Daoy (cell line): ENCODE measurements at places on chromosomes 1 and 21.

DNA sequence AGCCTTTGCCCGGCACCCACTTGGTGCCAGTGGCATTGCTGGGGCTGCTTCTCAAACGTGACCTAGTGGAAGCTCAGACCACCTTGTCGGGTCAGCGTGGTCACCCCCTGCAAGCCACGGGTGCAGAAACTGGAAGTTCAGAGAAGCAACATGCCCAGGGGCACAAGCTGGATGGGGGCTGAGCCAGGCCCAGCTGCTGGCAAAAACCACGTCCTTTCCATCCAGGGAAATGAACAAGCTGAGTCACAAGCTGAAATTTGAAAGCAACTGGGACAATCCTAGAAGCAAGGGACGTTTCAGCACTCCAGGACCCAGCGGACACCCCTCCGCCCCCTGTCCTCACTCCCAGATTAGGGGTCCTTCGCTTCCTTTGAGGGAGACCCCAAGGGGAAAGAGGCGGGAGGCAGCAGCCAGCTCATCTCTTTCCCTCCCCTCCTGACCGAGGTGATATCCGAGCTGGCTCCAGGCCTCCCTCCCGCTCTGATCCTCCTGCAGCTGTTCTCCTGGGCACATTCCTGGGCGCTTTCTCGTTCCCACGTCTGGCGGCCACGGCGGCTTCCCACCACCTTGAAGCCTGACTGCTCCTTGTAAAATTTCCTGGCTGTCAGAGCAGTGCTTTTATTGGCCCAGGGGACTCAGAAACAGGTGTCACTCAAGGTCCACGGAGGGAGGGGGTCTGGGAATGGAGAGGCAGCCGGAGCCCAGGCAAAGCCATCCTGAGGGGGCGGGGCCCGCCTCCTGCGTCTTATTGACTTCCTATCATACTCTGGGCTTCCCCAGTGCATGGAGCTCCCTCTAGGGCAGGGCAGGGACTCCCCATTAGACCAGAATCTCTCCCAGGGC lies 62.8 kb downstream of the PAX7 start:
- peak; percentile 71 for DNase-seq

GRCh38 chr1:161313554-161314200 lies 504 bp upstream of the SDHC start:
- no peak for DNase-seq

DNA sequence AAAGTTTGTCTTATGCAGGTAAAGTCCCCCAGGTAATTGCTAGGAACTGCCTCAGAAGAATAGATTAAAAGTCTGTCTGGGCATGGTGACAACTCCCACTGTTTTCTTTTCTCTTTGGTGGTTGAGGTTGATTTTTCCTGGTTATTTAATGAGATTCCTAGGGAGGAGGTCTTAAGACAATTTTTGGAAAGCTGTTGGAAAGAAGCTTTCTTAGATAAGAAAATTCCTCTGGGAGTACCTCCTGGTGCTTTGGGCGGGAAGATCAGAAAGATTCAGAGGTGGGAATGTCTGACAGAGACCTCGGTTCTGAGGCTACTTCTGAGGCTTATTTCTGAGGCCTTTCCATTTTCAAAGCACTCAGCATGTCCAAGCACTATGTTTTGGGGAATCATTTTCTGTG lies 25.0 kb upstream of the IVNS1ABP start:
- no peak for DNase-seq

DNA sequence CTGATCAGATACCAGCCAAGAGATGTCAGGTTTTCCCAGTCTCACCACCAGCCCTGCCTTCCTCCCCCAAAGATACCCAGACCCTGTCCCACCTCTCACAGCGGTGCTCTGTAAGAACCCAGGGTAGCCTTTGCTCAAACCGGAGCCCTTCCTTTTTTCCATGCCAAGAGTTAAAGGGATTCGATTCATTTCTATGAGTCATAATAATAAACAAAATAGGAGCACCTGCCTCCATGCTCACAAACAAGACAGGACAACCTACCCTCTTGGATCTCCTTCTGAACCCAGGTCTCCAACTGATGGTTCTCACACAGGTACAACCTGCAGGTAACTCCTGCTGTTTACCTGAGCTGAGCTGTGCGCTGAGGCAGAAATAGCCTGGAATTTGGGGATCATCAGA lies 5.9 kb upstream of the ATP1A2 start:
- no peak for DNase-seq

GRCh38 chr1:204296431-204296988 lies 63.2 kb downstream of the PLEKHA6 start:
- peak; percentile 38 for DNase-seq

DNA sequence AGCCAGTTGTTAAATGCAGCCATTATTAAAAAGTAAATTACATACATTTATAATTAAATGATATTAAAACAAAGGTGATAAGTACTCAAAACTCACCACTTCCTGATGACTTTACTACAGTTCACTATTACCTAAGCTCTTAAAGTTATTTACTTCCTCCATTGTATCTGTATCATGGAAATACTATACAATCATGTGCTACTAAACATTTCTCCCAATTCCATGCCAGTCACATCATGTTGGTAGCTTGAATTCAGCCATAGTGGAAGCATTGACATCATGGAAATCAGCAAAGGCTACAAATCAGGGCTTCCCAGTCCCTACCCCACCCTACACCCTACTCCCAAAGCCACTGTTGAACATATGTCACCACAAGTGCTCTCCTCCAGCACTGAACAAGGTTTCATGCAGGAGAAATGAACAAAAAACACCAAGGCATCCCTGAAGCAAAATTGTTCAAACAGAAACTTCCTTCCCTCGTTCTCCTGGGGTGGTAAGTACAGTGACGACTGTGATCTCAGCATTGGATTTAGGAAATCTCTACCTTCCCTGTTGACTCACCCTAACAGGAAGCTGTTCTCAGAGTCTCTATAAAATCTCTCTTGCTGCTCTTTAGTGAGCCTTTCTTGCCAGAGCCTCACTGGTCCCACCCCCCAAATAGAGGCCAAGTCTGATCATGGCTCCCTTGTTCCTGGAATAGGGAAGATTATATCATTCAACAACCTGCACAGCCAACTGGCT lies 12.7 kb downstream of the VSIG8 start:
- DNase-seq, result peak; percentile 59

DNA sequence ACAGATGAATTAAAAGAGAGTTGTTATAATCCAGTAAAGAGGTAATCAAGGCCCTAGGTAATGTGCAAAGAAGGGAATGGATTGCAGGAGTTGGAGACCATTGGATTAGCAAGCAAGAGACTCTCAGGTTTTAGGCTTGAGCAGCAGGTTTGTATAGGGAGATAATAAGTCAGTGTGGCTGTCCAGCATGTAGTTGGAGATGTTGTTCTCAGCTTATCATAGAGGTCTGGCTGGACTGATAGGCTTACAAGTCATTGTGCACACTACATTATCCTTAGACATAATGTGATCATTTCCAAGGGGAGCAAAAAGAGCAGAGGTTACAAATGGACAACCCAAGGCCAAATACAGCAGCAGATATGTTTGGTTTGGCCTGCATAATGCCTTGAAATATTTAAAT lies 45.9 kb upstream of the SAMD13 start:
- no peak for DNase-seq

DNA sequence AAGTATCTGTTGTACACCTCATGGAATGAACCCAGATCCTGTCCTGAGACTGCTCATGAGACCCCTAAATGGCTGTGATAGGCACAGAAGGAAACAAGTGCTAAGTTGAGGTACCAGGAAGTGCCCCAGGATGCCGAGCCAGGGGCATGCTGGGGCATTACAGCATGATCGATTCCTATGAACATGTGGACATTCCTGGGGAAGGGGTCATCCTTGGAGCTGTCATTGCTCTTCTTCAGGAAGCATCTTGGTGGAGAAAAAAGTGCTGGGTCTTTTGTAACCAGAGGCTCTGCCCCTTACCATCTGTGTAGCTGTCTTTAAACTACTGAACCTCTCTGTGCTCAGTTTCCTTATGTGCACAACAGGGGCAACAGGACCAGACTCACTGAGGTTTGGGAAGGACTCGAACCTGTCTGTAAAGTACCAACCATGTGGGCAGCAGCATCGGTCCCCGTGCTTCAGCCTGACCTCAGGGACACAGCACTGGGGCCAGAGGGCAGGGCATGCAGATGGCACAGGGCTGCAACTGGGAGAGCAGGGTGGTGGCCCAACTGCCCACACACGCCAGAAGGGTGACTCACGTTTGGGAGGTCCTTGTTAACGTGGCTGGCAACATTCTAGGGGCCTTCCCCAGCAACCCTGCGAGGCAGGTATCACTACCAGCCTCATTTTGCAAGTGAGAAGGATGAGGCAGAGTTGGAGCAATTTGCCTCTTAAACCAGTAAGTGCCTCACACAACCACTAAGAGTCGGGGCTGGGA lies 142.3 kb upstream of the EDN2 start:
- peak; percentile 88 for DNase-seq

DNA sequence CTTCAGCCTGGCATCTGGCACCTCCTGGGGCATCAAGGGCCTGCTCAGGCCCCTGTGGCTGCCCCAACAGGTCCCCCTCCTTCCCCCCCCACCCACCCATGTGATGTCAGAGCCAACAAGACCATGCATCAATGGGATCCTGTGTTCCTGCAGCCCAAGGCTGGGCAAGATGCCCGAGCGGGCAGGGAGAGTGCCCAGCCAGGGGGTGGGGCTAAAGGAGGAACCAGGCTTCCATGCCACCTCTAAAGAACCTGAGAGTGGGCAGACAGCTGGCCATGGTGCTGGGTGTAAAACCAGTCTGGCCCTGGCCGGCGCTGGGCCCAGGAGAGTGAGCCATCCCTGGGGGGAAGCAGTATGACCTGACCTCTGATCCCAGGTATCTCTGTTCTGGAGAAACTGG lies 7.6 kb downstream of the COL16A1 start:
- DNase-seq, result no peak
